Activated naive CD4-positive, alpha-beta T cell treated with anti-CD3 and anti-CD28 coated beads for 36 hours (primary cell): ENCODE measurements at places on chromosomes 2 and 18.

GRCh38 chr18:40985436-40985835 is 969.6 kb upstream of the PIK3C3 start:
- DNase-seq: no peak

DNA sequence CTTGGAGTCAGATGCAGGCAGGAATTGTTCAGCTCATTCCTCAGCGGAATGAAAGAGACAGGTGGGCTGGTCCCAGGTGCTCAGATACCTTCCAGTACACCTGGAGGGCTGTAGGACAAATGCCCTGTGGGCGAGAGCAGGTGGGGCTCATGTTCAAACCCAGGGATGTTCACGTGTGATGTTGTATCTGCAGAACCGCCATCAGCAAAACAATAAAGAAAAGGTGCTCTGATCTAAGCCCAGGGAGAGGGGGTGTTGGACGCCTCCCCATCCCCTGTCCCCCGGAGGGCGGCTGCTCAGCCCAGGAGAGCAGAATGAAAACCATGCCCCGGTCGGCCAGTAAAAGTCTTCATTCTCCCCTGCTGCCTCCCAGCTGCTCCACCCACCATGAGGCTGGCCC is 197.4 kb downstream of the HAUS1 start:
- DNase-seq: no peak

GRCh38 chr2:233686928-233687327 is 5.2 kb downstream of the UGT1A7 start:
- DNase-seq: no peak

- no peak for DNase-seq
These were observed 522.8 kb upstream of the RAB6C start for GRCh38 chr2:129456691-129457090.

GRCh38 chr2:238912916-238913875 is 65.3 kb downstream of the TWIST2 start:
- no peak for DNase-seq

- no peak for DNase-seq
These were observed 162.9 kb upstream of the ZNF516 start for GRCh38 chr18:76657911-76658470.

GRCh38 chr18:77081390-77081778 is 51.2 kb downstream of the MBP start:
- DNase-seq: no peak

GRCh38 chr2:137826373-137827372 is 137.6 kb upstream of the HNMT start:
- DNase-seq: no peak

DNA sequence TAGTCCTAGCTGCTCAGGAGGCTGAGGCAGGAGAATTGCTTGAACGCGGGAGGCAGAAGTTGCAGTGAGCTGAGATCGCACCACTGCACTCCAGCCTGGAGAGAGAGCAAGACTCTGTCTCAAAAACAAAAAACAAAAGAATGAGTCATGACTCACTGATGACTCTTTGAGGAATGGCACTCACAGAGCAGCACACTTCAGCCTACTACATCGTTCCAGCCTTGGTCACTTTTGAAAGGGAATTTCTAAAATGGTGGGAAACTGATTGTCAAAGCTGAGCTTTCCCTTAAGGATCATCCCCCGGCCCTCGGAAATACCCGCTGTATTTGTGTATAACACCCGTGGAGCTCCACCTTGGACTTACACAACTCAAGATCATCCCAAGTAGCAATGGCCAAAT is 217.3 kb upstream of the HS6ST1 start:
- DNase-seq: no peak

- DNase-seq: no peak
These were observed 6.6 kb downstream of the TTLL4 start for GRCh38 chr2:218717262-218717661.

GRCh38 chr2:227377467-227378351 is 1.4 kb downstream of the TM4SF20 start:
- DNase-seq: no peak

GRCh38 chr18:48805826-48806535 is 144.8 kb downstream of the SMAD7 start:
- no peak for DNase-seq

- peak; percentile 55 for DNase-seq
These were observed 221.1 kb downstream of the ANAPC1 start for GRCh38 chr2:111662771-111663470.

GRCh38 chr2:133959066-133959465 is 294.8 kb upstream of the MGAT5 start:
- no peak for DNase-seq

- no peak for DNase-seq
These were observed 1502.4 kb upstream of the PIK3C3 start for GRCh38 chr18:40452599-40452998.

DNA sequence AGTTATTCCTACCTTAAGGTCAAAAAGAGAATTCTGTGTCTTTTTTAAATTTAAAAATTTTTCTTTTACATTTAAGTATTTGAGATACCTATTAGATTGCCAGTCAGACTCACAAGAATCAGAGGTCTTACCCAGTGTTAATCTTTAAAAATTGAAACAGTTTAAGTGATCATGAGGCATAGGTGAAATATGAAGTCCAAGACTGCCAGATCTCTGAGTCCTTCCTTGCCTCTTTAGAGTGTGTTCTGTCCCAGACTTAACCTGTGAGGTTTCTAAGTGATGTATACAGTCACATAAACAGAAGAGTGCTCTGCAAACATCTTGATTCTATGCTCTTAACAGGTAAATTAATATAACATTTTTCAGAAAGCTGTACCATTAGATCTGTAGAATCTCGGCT is 40.6 kb downstream of the ACTR3 start:
- no peak for DNase-seq

DNA sequence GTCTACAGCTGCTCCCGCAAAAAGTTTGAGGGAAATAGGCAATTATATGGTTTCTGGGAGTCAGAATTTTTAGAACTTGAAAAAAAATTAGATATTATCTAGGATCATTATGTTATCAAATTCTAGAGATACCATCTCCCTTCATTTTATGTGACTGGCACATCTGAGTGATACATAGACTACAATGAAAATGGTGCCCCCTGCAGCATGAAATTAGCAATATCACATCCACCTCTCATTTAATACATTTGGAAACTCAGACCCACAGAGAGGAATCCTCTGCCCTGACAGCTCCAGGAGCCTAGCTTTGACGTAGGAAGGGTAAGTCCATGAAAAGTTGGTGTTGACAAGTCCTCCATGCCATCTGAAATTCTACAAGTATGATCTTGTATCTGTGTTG is 381.6 kb downstream of the SUCLG1 start:
- peak; percentile 39 for DNase-seq

GRCh38 chr18:62715759-62716615 is 646 bp downstream of the PHLPP1 start:
- DNase-seq: peak; percentile 69

GRCh38 chr2:102313950-102314349 is 2.6 kb downstream of the IL1RL1 start:
- no peak for DNase-seq

- peak; percentile 4 for DNase-seq
These were observed 26.4 kb downstream of the RTP5 start for GRCh38 chr2:241895712-241896641.

GRCh38 chr18:46754188-46754587 is 2.7 kb downstream of the ST8SIA5 start:
- DNase-seq: no peak

- no peak for DNase-seq
These were observed 398 bp downstream of the CRYBA2 start for GRCh38 chr2:218992703-218993344.

DNA sequence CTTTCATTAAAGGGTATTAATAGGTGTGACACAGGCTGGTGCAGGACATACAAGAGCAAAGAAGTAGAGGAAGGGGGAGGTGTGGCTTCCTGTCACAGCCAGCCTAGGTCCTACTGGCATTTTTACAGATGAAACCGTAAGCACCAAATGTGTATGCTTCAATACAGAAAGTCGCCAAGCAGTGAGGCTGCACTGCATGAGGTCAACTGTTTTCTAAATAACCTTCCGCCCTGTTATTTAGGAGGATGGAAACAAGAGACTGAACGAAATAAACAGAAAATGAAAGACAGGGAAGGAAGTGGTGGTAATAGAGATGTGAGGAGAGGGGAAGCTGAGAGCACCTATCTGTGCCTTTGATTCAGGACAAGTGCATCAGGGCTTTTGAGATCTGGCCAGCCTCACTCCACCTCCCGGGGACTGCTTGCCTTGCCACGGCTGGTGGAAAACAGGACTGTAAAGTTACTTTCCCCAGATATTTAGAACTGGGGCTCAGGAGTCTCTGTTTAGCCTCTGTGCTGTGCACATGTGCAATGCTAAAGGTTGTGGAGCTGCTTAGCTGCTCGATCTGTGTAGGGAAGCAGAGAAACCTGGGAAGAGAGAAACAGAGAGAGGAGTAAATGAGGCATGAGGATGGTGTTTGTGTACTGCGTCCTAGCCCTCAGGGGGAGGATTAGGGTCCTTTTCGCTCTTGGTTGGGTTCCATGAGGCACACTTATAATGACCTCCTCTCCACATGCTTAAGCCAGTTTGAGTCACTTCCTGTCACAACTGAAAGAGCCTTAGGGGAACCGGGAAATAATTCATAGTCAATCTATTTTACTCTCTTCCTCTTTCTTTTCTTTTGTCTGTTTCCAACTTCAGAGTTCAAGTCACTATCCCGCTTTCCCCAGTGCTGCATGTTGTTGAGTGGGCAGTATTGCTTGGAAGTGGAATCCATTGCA is 62.3 kb upstream of the BOD1L2 start:
- DNase-seq: no peak

GRCh38 chr2:239753401-239753837 is 271.7 kb downstream of the NDUFA10 start:
- no peak for DNase-seq

- DNase-seq: no peak
These were observed 8.8 kb downstream of the NMUR1 start for GRCh38 chr2:231521443-231521842.

GRCh38 chr2:157339965-157340655 is 14.5 kb upstream of the ERMN start:
- no peak for DNase-seq

- DNase-seq: no peak
These were observed 30.8 kb downstream of the LPIN1 start for GRCh38 chr2:11777066-11777782.

DNA sequence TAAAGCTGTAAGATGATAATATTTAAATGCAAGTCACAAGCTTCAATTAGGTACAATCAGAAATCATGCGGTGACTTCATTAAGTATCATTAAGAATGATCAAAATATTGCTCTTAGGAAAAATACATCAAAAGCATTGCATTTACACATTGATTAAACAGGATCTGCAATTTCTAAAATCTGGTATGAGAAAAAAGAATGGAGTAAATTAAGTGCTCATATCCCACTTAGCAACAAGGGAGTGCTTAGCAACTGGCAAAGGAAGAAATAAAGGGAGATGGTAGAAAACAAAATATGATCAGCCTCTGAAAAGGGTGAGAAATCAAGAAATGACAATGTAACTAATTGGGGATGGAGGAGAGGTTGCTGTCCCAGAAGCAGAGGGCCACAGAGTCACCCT is 1918.2 kb upstream of the PIK3C3 start:
- DNase-seq: no peak

DNA sequence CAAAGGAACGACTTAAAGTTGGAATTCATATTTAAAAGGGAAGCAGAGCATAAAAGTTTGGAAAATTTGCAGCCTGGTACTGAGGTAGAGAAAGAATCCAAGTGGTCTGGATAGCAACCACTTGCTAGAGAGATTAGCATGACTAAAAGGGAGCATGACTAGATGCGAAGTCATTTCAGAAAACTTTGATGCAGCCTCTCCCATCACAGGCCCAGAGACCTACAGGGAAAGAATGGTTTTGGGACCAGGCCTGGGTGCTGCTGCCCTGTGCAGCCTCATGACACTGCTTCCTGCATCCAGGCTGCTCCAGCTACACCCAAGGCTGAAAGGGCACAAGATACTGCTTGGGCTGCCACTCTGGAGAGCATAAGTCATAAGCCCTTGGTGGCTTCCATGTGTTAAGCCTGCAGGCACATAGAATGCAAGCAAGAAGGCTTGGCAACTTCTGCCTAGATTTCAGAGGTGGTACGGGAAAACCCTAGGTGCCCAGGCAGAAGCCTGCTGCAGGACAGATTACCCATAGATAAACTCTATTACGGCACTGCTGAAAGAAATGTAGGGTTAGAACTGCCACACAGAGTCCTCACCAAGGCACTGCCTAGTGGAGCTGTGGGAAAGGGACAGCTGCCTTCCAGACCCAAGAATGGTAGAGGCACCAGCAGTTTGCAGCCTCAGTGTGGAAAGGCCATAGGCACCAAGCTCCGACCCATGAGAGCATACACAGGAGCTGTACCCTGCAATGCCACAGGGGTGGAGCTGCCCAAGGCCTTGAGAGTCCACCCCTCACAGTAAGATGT is 12.6 kb upstream of the CHN1 start:
- DNase-seq: no peak

DNA sequence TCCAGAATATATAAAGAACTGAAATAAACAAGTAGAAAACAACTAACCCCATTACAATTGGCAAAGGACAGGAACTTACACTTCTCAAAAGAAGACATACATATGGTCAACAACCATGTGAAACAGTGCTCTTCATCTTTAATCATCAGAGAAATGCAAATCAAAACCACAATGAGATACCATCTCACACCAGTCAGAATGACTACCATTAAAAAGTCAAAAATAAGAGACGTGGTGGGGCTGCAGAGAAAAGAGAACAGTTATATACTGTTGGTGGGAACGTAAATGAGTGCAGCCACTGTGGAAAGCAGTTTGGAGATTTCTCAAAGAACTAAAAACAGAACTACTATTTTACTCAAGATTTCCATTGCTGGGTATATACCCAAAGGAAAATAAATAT is 1696.3 kb upstream of the TMEFF2 start:
- no peak for DNase-seq

- no peak for DNase-seq
These were observed 75.4 kb downstream of the SFXN5 start for GRCh38 chr2:72996117-72996502.

DNA sequence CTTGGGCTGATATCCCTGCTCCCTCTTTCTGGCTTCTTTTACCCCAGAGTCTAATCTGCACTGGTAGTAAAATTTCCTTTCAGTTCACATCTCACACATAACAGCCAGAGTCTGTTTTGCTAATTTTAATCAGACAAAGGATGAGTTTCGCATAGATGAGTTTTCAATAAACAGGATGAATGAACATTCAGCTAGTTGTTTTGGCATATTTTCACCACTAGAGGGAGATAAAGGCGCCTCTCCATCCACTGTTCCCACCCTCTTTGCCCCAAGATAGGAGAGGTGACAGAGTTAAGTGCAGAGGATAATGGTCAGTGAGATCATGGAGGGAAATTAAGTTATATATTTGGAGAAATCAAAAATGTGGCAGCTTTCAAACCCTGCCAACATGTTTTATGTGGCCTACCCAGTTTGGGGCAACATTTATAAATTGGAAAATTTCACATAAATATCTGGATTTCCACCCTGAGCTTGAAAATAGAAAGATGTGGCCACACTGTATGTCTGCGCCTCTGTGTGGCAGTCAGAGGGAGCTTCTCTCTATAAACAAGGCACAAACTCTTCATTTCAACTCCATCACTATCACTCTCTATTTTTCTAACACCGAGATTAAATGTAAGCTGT is 48.5 kb upstream of the DTNA start:
- DNase-seq: no peak
